ENCODE measurements at places on chromosomes 4 and X.

- no peak for DNase-seq
These were observed 117.2 kb upstream of the MAGEB16 start for GRCh38 chrX:35680940-35681346.

GRCh38 chrX:155877288-155877687 lies 3.9 kb upstream of the VAMP7 start:
- no peak for DNase-seq

DNA sequence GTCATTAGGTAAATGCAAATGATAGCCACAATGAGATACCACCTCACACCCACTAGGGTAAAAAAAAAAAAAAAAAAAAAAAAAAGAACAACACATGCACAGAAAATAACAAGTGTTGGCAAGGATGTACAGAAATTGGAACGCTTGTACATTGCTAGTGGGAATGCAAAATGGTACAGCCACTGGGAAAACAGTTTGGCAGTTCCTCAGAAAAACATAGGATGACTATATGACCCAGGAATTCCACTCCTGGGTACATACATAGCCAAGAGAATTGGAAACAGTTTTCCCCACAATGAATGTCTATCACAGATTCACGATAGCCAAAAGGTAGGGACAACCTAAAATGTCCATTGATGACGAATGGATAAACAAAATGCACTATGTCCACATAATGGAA lies 161.3 kb upstream of the MAMLD1 start:
- no peak for DNase-seq

GRCh38 chr4:106898621-106899230 lies 137.4 kb downstream of the DKK2 start:
- DNase-seq: peak; percentile 74

GRCh38 chr4:8819019-8819418 lies 52.6 kb downstream of the HMX1 start:
- no peak for DNase-seq

DNA sequence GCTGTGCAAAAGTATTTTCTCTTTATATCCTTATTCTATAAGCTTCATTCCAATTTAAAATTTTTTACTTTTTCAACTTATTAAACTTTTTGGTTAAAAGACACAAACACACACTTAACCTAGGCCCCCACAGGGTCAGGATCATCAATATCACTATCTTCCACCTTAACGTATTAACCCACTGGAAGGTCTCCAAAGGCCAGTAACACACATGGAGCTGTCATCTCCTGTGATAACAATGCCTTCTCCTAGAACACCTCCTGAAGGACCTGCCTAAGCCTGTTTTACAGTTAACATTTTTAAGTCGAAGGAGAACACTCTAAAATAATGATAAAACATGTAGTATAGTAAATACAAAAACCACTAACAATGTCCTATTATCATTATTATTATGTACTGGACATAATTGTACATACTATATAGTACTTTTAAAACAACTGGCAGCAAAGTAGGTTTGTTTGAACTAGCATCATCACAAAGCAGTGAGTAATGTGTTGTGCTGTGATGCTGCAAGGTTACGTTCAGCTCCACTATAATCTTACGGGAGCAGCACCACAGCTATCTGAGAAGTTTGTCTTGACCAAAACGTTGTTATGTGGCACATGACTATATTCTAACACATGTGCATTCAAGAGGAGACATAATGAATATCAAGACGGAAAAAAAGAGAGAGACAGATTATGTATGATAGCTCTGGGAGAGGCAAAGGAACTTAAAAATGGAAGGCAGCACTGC lies 33.7 kb downstream of the DHX15 start:
- no peak for DNase-seq

DNA sequence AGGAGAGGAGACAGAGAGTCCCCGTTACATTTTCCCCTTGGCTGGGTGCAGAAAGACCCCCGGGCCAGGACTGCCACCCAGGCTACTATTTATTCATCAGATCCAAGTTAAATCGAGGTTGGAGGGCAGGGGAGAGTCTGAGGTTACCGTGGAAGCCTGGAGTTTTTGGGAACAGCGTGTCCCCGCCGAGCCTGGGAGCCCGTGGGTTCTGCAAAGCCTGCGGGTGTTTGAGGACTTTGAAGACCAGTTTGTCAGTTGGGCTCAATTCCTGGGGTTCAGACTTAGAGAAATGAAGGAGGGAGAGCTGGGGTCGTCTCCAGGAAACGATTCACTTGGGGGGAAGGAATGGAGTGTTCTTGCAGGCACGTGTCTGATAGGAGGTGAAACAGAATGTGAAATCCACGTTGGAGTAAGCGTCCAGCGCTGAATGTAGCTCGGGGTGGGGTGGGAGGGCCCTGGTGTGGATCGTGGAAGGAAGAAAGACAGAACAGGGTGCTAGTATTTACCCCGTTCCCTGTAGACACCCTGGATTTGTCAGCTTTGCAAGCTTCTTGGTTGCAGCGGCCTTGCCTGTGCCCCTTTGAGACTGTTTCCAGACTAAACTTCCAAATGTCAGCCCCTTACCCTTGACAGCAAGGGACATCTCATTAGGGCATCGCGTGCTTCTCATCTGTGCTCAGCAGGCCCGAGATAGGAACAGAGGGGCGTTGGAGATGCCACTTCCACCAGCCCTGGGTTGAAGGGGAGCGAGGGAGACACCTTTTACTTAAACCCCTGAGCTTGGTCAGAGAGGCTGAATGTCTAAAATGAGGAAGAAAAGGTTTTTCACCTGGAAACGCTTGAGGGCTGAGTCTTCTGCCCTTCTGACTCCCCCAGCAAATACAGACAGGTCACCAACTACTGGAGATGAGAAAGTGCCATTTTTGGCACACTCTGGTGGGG lies 2.7 kb downstream of the SHOX start:
- no peak for DNase-seq

DNA sequence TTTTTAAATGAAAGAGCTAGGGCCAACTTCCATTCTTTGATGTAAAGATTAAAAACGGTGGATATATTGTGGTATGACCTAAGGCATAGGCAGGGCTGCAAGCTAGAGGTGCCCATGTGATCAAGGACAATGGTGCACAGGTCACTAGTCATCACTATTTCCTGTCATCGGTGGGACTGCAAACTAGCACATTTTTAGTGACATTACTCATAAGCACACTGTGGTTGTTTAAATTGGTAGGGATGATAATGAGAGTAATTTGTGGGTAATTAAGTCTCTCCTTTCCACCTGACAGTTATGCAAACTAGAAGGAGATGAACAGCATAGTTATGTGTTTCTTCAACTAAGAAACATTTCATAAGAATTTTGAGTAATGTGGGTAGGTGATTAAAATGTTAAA lies 85.4 kb downstream of the GPRIN3 start:
- no peak for DNase-seq

DNA sequence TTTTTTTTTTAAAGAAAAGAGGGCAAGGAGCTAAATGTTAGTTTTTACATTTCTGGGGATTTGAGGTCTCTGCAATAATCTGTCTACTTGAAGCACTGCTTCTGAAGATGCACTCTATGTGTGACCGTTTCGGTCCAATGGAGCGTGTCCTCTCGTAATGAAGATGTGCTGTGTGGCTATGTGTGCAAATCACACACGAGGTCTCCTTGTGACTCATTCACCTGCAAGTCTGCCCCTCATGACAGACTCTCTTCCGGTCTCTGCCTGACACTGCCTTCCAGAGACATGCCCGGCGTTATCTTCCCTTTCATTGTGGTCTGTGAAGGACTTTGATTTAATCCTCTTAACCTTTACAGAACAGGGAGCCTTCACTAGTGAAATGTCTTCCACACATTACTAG lies 84.3 kb downstream of the TRAM1L1 start:
- no peak for DNase-seq

DNA sequence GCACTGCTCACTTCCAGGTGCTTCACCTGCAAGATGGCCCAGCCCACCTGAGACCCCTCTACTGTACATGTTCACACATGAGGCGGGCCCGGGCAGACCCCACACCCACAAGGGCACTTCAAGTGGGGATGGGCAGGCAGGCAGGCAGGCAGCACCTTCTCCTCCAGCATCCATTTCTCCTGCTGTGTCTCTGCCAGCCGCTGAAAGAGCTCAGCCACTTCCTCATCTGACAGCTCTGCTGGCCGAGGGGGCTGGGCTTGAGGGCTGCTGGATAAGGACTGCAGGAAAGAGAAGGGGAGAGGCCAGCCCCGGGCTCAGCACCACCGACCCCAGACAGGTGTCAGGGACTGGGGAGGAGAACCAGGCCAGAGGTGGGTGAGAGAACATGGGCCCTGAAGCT lies 4.4 kb upstream of the KCND1 start:
- no peak for DNase-seq

GRCh38 chr4:41256740-41257256 lies at the start of gene UCHL1:
TSS of gene UCHL1 (plus strand) at chr4:41256928. CDS start at chr4:41256977, 49 bp downstream.
- DNase-seq: no peak

GRCh38 chrX:16612257-16612897 lies 37.6 kb upstream of the S100G start:
- DNase-seq: no peak

DNA sequence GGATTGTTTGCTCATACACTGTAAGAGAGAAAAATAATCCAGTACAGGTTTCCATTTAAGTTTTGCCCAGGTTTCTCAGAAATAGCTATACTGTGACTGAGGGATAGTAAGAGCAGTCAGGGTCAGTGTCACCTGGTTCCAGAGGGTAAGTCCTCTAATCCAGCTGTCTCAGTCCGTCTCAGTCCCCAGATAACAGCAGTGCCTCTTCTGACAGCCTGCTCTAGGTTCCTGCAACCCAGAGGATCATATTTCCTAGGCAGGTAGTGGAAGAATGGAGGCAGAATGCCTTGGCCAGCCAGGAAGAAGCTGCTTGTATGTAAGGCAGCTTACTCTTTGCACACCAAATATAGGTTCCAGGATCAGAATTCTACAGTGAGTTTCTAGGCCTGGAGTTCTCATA lies 22.6 kb upstream of the GNRHR start:
- no peak for DNase-seq

DNA sequence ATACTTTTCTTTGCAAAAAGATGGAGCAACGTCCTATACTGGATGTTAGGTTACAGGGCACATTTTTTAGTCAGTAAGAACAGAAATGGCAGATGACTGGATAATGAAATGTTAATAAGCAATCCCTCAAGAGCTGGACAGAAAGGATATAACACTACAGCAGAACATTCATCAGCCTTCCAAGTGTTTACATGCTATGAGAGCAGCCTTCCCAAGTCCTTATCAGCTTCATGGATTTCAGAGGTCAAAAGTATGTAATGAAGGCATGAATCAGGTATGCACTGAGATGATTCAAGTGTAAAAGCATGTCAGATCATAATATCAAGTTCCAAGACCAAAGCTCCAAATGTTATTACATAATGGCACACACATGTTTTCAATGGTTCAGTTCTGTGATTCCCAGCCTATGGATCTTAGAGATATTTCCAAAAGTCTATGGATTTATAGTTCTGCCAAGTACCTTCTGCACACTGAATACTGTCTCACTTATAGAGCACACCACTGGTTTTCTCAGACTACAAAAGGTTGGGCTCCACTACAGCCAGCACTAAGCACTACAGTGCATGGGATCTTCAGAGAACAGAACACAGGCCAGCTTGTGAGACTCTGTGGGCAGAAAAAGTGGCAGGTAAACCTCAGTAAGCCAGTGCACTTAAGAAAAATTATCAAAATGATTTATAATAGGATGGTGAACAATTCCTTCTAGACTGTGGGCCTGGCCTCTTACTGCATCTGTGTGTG lies 49.2 kb downstream of the GPC4 start:
- DNase-seq: no peak

DNA sequence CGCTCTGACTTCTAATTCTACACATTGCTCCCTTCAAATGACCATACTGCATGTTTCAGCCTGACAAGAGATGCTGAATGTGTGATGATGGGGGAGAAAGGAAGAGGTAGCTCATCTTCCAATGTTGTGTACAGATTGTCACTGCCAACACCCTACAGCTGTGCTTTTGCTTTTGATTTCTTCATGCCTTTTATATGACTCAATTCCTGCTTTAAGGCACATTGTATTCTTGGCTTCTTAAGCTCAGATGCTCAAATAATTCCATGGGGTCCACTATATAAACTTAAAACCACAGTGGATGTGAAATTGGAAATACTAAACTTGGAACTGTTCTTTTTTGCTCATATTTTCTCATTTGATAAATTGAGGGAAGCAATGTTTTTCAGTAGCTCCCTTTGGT lies 183.2 kb upstream of the WDFY3 start:
- no peak for DNase-seq

DNA sequence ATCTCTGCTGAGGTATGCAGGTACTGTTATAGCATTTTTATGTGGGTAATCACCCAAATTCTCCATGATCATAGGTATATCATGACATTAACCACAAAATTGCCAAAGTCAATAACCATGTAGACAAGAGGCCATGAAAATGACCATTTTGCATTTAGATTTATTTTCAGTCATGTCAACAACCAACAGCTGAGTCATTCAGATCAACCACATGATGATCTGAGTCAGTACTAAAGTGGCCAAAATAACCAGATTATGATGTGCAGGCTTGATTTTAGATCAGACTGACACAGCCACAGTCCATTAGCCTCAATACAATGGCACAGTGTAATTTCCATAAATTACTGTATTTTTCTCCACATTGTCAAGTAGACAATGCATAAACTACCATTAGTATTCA lies 240.5 kb downstream of the GRIA3 start:
- DNase-seq: no peak

- no peak for DNase-seq
These were observed 449.8 kb upstream of the AR start for GRCh38 chrX:67094061-67094460.

DNA sequence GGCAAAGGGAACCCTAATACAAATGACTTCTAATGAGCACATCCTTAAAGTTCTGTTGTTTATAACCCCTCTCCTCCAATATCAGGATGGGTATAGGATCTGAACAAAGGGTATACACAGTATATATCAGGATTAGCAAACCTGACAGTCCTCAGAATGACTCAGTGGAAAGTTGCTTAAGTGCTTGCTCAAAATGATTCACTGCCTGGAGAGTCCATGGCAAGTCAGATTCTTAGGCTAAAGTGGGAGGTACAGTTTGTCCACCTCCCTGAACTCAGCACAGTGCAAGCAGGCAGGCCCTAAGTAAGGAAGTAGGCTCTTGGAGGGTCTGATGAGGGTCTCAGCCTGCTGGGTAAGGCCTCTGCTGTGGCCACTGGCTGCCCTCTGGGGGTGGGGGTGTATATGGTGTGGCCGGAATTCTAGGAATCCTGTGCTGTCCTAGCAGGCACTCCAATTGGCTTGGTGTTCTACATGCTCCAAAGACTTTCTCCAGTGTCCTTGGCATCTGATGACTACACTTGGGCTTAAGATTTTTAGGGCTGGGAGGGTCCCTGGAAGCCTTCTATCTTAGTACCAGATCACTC lies 54.3 kb downstream of the CHRDL1 start:
- peak; percentile 2 for DNase-seq

GRCh38 chr4:16264798-16265197 lies 38.5 kb upstream of the TAPT1 start:
- DNase-seq: peak; percentile 85

DNA sequence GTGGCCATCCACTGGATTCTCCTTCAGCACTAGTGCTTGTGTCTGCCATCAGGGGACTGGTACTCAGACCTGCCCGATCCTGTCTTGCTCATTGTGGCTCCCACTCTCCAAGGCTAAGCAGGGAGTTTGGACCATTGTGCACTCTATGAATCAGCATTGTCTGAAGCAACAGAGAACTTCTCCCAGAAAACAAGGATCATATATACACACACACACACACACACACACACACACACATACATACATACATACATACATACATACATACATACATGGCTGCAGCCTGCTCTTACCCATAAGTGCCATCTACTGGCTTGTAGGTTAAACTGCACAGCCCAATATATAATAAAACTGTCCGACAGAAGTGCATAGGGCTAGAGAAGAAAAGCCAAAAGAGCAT lies 345.3 kb upstream of the LCORL start:
- peak; percentile 34 for DNase-seq
